ENCODE measurements at places on chromosomes 1 and 21.
A peak's percentile ranks its signal among the peaks of the same experiment; 100 is the strongest.

GRCh38 chr1:20080441-20081352 lies 10.7 kb downstream of the PLA2G5 start:
- DNase-seq: no peak

DNA sequence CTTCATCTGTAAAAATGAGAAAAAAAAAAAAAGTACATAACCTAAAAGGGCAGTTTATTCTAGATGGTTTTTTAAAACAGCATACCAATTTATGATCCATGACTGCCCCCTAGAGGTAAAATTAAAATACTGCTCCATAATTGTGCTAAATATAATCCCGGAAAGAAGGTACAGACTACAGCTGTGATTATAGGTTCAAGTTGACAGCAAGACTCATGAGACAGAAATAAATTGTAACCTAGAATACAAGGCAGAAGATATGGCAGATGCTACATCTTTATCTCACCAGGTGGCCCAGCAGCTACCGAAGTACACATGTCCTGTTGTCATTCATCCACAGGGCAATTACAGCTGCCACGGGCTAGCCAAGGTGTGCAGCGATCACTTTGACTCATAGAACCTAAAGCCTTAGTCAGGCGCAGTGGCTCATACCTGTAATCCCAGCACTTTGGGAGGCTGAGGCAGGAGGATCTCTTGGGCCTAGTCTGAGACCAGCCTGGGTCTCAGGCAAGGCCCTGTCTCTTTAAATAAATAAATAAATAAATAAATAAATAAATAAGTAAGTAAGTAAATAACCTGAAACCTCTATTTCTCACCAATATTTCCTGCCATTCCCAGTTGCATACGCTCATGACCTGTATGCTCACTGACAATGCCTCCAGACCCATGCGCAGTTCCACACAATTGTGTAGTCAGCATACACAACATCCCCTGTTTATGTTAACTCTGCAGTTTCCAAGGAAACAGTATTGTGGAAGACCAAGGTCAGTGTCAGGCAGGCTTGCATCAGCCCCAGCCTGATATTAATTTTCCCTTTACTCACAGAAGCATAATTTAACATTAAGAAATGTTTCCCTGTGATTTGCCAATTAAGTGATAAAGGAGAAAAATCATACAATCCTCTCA lies 18.3 kb upstream of the PPIE start:
- DNase-seq: peak; percentile 100

GRCh38 chr1:11482198-11482597 lies 3.2 kb downstream of the DISP3 start:
- DNase-seq: no peak

DNA sequence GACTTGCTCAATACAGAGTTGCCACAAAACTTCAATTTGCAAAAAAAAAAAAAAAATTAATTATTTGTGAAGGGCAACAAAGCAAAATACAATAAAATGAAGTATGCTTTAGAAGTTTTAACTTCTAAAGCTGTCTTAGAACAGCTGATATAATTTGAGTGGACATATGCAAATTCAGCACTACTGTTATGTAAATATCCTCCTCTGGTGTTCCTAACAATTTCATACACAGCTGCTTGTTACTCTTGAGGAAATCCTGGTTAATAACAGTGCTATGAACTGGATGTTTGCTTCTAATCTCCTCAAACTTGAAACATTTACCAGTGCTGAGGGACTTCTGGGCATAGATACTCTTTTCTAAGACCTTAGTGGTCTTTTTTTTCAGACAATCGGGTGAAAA lies 69.6 kb upstream of the COL24A1 start:
- DNase-seq: no peak

- no peak for DNase-seq
Observed at GRCh38 chr21:45227735-45228134, 60.0 kb downstream of the POFUT2 start.

DNA sequence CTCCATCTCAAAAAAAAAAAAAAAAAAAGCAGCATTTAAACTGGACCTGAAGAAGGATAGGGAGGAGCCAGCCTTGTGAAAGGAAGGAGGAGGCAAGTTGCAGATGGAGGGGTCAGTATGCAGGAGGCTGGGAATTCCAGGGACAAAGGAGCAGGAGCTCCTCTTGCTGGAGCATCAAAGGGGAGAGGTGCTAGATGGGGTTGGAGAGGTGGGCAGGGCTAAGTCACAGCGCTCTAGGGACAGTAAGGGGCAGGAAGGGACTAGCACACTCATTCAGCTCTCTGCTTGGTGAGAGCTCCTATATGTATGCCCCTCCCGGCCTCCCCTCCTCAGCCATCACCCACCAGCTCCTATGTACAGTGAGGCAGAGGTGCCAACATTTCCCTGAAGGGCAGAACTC lies 26.8 kb downstream of the MAP7D1 start:
- DNase-seq: no peak

GRCh38 chr1:220372451-220372850 lies 100.2 kb upstream of the RAB3GAP2 start:
- no peak for DNase-seq

DNA sequence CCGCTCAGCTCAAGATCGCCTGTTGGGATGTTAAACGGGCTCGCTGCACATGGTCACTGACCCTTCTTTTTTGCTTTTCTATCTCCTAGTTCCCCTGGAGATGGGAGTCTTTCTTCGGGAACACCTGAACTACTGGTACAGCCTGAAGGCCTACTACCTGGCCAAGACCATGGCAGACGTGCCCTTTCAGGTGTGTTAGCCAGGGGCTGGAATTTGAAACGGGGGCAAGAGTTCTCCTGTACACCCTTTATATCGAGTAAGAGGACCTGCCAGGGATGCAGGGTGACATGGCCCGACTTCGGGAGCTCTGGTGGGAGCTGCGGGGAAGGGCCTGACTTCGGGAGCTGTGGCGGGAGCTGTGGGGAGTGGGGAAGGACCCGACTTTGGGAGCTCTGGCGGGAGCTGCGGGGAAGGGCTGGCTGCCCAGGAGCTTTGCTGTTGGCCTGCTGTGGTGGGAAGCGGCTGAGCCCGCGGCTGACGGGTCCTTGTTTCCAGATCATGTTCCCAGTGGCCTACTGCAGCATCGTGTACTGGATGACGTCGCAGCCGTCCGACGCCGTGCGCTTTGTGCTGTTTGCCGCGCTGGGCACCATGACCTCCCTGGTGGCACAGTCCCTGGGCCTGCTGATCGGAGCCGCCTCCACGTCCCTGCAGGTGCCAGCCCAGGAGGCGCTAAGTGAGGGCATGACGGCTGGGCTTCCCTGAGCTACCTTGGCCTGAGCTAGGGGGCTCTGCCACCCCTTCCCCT lies 24.0 kb downstream of the TFF3 start:
- no peak for DNase-seq

DNA sequence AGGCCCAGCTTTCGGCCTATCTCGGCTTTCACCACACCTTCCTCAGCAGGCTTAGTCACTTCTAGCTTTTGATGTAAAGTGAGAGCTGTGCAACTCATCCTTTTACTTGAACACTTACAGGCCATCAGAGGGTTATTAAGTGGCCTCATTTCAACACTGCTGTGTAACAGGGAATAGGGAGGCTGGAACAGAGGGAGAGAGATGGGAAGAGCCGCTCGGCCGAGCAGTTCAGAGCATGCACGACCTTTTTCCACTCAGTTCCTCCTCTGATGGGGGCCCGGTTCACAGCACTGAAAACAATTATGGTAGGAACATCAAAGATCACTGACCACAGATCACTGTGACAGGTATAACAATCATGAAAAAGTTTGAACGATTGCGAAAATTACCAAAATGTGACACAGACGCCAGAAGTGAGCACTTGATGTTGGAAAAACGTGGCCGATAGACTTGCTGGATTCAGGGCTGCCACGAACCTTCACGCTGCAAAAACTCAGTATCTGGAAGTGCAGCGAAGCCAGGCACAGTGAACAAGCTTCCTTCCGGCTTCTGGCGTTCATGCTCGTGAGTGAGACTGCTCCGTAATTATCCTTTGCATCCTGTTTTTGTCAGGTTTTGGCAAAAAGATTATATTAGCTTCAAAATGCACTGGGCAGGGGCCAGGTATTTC lies 28.6 kb downstream of the AGPAT3 start:
- no peak for DNase-seq

GRCh38 chr1:33149453-33150190 lies 32.2 kb downstream of the TRIM62 start:
- no peak for DNase-seq

DNA sequence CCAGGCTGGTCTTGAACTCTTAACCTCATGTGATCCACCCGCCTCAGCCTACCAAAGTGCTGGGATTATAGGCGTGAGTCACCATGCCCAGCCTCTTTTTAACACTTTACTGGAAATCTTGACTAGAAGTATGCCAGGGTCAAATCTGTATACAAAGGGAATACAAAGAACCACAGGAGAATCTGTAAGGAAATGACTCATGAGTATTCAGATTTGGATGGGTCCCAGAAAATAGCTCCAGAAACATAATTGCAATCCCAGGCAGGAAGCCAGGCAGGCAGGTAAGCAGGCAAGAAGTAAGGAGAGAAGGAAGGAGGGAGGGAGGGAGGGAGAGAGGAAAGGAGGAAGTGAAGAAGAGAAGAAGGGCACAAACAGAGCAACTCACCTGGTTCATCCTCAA lies 22.8 kb upstream of the TIAM1 start:
- DNase-seq: no peak

DNA sequence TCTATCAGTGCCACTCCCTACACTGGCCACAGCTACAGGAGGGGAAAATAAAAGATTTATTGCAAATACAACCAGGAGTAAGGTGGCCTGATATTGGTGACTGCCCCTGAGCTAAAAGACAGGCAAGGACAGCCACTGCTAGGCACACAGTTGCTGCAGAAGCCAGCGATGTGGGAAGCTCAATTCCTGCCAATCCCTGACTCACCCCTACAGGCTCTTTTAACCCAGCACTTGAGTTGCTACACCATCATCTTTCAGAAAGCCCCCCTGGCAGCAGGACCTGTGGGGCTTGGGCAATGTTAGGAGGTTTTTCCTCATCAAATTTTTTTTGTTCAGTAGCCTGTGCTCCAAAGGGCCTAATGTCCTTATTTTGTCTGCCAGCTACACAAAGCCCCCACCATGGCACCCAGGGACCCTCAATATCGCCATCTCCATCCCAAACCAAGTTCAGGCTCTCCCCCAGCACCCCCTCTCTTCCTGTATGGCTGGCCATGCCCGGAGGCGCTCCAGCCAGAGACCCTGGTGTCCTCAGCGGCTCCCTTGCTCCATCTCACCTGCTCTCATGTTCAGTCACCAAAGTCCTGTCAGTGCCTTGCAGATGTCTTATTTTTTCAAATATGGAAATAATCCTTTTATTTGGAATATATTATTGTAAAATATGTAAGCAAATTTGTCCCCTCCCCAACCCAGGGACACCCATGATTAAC lies 13.4 kb downstream of the CLEC20A start:
- DNase-seq: no peak

DNA sequence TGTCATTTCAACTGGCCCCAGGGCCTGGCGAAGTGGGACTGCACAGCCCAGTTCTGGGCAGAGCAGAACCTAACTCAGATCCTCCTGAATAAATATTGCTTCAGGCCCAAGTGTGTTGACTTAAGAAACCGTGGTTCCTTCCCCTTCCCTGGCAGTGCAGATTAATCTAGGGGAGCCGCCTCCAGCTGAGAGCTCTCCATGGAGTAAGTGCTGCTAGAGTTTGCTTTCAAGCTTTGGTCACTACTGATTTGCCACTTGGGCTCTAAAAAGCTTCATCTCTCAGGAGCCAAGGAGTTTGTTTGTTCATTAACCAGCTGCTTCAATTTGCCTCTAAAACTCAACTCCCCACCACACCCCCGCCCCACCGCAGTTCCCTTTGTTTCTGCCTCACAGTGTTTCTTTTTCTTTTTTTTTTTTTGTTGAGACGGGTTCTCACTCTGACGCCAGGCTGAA lies 112.1 kb downstream of the DTL start:
- no peak for DNase-seq

DNA sequence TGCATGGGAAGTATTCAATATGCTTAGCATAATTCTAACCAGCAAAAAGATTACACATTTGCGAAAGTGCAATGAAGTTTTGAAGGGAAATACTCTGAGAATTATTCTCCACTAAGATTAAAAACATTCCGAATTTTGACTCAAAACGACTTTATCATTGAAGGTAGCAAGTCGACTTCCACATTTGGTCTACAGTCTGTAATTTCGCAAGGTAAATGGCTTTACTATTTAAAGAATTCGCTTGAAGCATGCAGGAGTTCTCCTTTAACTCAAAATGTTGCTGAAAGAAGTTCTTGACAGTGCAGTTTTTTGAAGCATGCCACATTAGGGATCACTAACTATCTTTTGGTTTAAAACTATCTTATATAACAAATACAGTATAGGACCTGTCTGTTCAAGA lies 161.0 kb upstream of the HP1BP3 start:
- no peak for DNase-seq

GRCh38 chr1:89546082-89546889 lies 21.7 kb downstream of the LRRC8B start:
- DNase-seq: no peak

DNA sequence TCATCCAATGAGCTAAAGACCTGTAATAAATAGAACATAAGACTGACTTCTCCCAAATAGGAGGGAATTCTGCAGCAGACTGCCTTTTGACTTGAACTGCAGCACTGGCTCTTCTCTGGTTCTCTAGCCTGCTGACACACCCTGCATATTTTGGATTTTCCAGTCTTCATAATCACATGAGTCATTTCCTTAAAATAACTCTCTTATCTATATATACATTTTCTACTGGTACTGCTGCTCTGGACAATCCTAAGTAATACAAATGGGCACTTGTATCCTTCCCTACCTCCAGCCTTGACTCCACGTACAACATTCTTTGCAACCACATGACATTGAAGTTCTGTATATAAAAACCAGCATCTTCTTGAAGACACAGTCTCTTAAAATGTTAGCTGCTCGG lies 429.4 kb upstream of the TMPRSS15 start:
- no peak for DNase-seq

- DNase-seq: peak; percentile 94
Observed at GRCh38 chr1:109113590-109114341, at the start of gene ELAPOR1. ELAPOR1 (plus strand) TSS chr1:109114115; CDS start chr1:109114184, 69 bp downstream.

DNA sequence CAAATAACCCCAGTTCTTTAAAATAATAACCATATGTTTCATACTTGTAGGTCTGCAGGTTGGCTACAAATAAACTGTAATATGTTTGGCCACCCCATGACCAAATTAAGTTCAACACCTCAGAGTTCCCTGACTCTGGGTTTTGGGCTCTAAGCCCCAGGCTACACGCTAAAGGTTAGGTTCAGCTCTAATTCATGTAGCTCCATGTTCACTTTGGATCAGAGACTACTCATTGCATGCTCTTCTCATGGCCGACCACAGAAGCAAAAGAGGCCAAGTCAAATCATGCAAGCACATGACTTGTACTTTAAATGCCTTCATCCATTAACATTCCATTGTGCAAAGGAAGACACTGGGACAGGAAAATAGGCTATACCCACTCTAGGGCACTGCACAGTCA lies 66.2 kb downstream of the MRPL39 start:
- no peak for DNase-seq

GRCh38 chr1:2468041-2468472 lies 8.0 kb upstream of the PLCH2 start:
- DNase-seq: no peak
